ENCODE measurements at places on chromosomes 6 and 20.

- DNase-seq = no peak
Observed at GRCh38 chr20:44888226-44889103, 3.0 kb downstream of the YWHAB start.

DNA sequence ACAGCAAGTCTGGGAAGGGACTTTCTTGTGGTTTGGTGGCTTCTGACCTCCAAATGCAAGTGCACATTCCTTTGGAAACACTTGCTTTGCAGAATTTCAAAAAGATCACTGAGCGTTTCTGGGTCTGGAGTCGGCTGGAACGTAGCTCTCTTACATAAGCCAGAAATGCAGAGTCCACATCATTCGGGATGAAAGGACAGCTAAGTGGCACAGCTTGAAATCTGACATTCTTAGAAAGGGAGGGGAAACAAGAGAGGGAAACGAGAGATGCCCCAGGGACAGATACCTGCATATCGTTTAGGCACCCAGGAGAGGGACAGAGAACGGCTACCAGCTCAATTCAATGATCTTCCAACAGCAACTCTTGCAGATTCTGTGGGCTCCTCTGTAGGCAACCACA lies 118.7 kb downstream of the NFATC2 start:
- DNase-seq = no peak

GRCh38 chr20:4491643-4492042 lies 230.1 kb upstream of the PRND start:
- DNase-seq = no peak

DNA sequence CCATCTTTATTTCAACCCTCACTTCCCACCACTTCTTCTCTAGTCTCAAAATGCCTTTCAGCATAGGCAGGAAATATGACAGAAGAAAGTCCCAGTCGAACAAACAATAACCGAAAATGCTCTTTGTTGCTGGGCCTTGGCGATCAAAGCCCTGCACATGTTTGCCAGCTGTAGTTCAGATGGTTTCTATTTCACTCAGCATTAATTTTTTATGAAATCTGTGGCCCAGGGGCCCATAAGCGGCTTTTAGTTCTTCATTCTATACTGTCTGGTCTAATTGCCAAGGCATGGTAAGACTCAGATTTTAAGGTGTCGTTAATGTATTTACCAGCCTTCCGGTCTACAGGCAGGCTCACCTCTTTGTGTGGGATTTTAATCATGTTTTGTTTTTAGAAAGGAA lies 10.9 kb upstream of the F13A1 start:
- DNase-seq = no peak
